ENCODE measurements at places on chromosomes 12 and 14.

- DNase-seq, result no peak
These were observed 1.6 kb downstream of the ANKRD33 start for GRCh38 chr12:51889216-51890132.

- no peak for DNase-seq
These were observed 33.6 kb upstream of the CRY1 start for GRCh38 chr12:107126796-107127481.

- DNase-seq, result no peak
These were observed 8.1 kb downstream of the PTPN6 start for GRCh38 chr12:6959058-6959804.

GRCh38 chr12:3122841-3123678 lies 45.9 kb downstream of the TSPAN9 start:
- DNase-seq, result no peak

DNA sequence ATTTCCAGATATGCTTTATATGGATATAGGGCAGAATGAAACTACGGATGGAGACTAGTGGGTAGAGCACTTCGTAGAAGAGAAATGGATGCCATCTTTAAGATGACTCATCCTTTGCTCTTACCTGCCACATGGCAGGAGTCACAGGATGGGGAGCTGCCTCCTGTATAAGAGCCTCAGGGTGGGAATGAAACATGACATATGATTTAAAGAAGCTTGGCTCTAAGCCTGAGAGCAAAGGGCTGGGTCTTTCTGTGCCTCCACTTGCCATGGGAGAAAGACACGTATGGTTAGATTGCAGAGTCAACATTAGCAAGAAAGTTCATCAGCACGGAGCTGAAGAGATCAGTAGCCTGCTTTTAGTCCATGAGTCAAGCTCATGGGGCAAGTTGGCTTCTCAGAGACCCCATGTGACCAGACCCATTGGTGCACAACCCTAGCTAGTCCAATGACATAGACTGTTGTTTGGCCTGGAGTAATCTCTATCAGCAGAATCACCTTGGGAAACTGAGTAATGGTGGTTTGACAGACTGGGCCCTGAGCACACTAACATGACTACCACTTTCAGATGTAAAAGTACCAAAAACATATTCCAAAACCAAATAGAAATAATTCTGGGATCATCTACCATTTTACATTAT lies 38.1 kb upstream of the IL22 start:
- DNase-seq, result no peak

- DNase-seq, result no peak
These were observed 23.5 kb downstream of the AKAP6 start for GRCh38 chr14:32352631-32353030.

- DNase-seq, result no peak
These were observed 76.3 kb downstream of the SCAF11 start for GRCh38 chr12:45914090-45914489.

GRCh38 chr14:68124050-68124449 lies 304.5 kb downstream of the RAD51B start:
- no peak for DNase-seq

GRCh38 chr12:4960547-4960946 lies 50.8 kb downstream of the KCNA1 start:
- no peak for DNase-seq

GRCh38 chr14:23162800-23163199 lies 20.7 kb downstream of the SLC7A8 start:
- DNase-seq, result no peak

- DNase-seq, result no peak
These were observed 177.3 kb downstream of the BMP4 start for GRCh38 chr14:53779301-53779700.

DNA sequence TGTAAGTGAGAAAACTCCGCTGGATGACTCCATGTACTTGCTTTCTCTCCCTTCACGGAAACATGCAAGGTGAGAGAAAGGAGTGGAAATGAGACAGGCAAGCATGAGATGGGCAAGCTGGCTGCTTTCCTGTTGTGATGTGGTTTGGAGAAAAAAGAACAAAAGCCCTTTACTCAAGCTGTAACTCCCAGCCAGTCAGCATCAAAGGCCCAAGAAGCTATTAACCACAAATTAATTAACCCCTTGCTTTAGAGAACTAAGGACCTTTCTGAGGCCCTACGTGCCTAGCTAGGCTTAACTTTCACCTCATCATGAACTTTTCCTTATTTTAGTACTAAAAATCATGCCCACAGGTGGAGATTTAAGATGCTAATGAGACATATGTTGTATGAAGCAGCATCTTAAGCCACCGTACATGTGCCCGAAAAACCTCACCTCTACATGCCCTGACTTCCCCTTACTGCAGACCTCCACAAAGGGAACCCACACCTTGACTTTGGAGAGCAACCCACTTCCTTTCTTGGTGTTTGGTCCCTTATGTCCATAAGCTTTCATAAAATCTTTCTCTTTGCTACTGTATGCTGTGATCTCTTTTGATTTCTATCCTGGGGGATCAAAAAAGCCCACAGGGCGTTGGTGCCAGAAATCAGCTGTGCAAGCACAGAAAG lies 87.0 kb downstream of the GALNT8 start:
- DNase-seq, result no peak

- DNase-seq, result no peak
These were observed 8.6 kb downstream of the PLEKHH1 start for GRCh38 chr14:67541448-67542387.

DNA sequence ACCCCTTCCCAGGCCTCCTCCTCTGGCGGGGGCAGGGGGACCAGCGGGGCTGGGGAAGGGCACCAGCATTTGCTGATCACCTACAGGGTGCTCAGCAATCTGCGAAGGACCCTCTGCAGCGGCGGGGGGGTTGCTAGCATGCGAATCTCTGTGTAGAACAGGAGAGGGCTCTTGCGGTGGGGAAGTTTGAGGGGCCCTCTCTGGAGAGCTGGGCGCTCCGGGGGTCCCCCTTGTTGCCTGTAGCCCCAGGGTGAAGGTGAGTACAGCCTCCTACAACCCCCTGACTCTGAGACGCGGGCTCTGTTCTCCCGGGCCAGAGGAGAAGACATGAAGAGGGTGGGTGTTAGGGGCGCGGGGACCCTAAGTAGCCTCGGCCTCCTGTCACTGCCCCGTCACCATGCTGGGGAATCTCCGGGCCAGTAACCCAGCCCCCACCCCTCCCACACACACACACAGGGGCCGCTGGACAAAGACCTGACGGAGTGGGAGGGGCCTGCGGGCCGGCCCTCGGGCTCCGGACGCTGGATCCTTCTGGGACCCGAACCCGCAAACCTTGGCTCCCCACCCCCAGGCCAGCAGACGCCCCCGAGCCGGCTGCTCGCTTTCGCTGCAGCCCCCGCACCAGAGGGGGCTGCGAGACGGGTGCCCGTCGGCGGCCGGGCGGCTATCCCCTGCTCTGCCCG lies 734 bp downstream of the FIGNL2 start:
- peak; percentile 65 for DNase-seq

GRCh38 chr12:92378682-92379479 lies 233.2 kb upstream of the BTG1 start:
- no peak for DNase-seq

- no peak for DNase-seq
These were observed 5.7 kb downstream of the TTC6 start for GRCh38 chr14:37600880-37601741.

- DNase-seq, result no peak
These were observed 109.1 kb downstream of the VCPKMT start for GRCh38 chr14:50007123-50007903.

GRCh38 chr12:54239620-54240019 lies 40.3 kb downstream of the CBX5 start:
- no peak for DNase-seq

GRCh38 chr12:44716711-44717110 lies 159.4 kb downstream of the NELL2 start:
- no peak for DNase-seq

DNA sequence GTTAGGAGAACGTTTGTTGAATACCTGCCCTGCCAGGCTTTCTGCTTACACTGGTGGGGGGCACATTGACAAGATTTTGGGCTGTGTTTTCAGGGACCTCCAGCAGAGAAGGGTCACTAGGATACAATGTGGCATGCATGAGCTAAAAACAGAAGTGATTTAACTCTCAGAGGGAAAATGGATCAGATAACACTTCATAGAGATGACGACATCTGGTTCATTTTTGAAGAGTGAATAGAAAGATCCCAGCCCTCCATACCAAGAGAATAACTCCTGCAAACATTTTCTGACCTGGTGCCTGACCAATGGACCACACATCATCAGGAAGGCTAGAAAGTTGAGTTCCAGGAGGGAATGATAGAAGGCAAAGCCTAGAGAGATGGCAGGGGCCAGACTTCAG lies 33.7 kb downstream of the CKB start:
- DNase-seq, result no peak

DNA sequence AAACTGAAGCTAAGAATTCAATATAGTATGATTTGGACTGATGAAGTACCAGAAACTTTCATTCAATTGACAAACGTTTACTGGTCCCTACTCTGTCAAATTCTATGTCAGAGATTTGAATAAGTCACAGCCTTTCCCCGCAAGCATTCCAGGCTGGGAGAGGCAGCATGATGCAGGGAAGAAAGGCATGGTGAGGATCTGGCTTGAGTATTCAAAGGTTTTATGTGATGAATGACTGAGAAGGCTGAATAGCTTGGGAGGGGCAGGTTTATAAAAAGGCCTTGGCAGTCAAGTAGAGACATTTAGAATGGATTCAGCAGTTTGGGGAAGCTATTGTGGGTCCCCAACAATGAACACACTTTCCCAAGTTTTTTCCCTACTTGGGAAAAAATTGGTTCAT lies 431.8 kb downstream of the DPF3 start:
- no peak for DNase-seq

- DNase-seq, result peak; percentile 59
These were observed 23.9 kb downstream of the SCAF11 start for GRCh38 chr12:45966486-45966885.

GRCh38 chr14:77026166-77026929 lies 2.2 kb downstream of the IRF2BPL start:
- no peak for DNase-seq

DNA sequence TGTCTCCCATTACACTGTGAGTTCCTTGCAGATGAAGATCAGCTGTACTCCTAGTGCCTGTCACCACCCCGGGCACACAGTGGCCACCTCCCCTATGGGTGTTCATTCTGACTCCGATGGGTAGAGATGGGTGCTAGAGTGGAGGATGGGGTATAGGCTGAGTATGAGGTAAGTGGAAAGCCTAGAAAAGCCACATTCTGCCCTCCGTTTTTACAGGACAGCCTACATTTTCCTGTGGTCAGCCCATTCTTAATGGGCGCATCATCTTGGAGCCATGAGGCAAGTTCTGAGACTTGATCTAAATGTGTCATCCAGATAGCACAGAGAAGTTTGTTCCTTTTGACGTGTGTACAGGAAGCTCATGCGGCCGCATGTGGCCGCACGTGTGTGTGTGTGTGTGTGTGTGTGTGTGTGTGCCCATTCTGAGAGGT lies 166.7 kb upstream of the HIF1A start:
- DNase-seq, result no peak

GRCh38 chr12:124650912-124651311 lies 83.5 kb upstream of the NCOR2 start:
- peak; percentile 80 for DNase-seq

DNA sequence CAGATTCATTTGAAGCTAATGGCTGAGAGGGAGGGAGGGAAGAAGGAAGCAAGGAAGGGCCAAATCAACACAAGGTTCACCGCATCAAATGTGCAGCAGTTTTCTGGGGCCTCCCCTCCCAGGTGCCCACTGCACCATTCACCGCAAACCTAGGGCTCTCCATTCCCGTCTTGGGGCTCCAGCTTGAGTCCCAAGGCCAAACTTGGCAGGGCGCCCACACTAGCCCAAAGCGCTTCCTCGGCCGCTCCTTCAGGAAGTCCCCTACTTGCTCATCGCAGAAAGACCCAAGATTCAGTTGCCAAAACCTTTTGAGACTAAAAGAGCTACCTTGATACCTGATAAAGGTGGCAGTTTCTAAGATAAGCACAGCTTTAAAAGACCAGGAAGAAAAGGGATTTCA lies 140.5 kb upstream of the FKBP4 start:
- DNase-seq, result no peak

DNA sequence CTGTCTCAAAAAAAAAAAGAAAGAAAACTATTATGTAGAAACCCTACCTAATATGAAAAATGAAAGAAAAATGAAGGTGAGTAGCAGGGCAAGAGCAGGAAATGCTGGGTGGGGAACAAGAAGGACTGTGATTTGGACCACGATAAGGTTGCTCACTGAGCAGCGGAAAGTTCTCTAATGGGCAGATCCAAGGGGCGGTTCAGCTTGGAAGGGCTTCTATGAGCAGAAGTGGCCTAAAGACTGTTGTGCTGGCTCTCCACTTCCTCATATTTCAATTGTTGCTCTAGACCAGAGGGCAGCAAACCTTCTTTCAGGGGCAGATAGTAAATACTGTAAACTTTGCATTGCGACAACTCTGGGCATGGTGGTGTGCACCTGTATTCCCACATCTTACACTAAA lies 16.3 kb upstream of the NFYB start:
- DNase-seq, result no peak

GRCh38 chr14:63759456-63759855 lies 31.6 kb upstream of the SGPP1 start:
- no peak for DNase-seq

GRCh38 chr12:1994429-1995143 lies 9.7 kb downstream of the DCP1B start:
- no peak for DNase-seq

GRCh38 chr12:63811334-63811733 lies 31.6 kb downstream of the RXYLT1 start:
- DNase-seq, result no peak

DNA sequence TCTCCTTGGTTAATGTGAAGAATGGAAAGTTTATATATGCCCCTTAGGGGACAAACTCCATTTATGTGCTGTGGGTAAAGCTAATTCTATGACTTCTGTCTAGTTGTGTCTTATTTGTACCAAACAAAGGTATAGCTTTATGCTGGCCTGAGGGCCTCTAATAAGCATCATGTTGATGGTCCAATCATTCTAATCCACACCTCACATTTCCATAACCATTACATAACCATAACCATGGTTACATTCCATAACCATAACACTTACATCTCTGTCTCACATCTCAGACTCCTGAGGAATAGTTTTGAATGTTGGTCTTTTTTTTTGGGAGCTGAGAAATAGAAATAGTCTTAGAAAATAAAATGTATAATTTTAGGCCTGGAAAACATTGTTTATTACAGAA lies 1097.1 kb downstream of the FLRT2 start:
- no peak for DNase-seq

GRCh38 chr14:20970983-20971704 lies 15.9 kb downstream of the RNASE2 start:
- DNase-seq, result peak; percentile 93

- DNase-seq, result no peak
These were observed 186.6 kb upstream of the BCL2L14 start for GRCh38 chr12:11884116-11884515.

- no peak for DNase-seq
These were observed 424.5 kb downstream of the FOXG1 start for GRCh38 chr14:29191092-29191491.

Data from muscle of back (tissue), 13 donors.